AG10803 (cell line): ENCODE measurements at places on chromosomes 7 and 10.

DNA sequence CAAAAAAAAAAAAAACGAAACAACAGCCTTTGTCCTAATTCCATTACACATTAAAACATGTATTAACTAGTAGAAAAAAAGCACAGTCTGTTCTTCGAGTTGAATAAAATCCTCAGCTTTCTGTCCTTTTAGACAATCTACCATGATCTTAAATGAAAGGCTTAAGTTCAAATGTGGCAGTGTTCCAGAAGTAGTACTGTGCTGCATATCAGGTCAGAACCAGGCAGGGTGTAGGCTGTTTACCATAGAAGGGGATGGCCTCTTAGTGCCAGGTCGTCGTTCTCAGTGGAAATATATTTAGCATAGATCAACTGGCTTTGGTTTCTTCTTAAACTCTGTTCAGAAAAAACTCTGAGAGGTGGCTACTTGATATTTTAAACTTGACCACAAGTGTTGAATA lies 612.0 kb downstream of the CNTNAP2 start:
- DNase-seq = no peak

- no peak for DNase-seq
Observed at GRCh38 chr7:142231716-142232115, 26.1 kb downstream of the PRSS58 start.

GRCh38 chr10:25226775-25227682 lies 52.2 kb downstream of the GPR158 start:
- DNase-seq = peak; percentile 51

DNA sequence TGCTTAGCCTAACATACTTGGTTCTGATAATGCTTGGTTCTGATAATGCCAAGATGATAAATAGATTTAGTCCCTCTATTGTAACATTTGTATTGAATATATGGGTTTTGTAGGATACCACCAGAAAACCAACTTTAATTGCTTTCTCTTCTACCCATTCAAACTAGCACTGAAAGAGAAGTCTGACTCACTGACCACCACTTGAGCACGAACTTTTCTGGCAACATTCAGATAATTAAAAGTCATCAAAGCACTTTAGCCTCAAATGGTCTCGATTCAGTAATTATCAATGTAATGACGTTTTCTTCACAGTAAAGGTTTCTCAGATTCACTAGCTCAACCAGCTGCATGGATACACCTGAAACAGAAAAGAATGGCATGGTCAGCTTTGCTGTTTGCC lies 63.0 kb downstream of the HDAC9 start:
- DNase-seq = peak; percentile 12

DNA sequence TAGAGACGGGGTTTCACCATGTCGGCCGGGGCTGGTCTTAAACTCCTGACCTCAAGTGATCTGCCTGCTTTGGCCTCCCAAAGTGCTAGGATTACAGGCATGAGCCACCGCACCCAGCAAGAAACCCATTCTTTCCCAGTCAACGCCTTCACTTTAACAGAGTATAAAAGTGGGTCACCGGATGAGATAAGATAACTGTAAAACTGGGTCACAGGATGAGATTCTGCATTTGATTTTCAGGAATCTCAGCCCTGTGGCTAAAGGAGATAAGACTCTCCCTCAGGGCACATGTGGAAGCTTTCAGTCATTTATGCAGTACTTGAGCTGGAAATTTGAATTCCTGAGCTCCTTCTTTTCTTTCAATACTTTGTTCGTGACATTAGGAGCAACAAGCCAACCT lies 70.8 kb downstream of the LRRC17 start:
- DNase-seq = no peak

GRCh38 chr7:130993671-130994365 lies 259.8 kb upstream of the KLF14 start:
- DNase-seq = no peak

GRCh38 chr7:21999896-22000295 lies 54.2 kb upstream of the CDCA7L start:
- peak; percentile 21 for DNase-seq

GRCh38 chr10:117534321-117535297 lies 7.9 kb upstream of the EMX2 start:
- DNase-seq = no peak

DNA sequence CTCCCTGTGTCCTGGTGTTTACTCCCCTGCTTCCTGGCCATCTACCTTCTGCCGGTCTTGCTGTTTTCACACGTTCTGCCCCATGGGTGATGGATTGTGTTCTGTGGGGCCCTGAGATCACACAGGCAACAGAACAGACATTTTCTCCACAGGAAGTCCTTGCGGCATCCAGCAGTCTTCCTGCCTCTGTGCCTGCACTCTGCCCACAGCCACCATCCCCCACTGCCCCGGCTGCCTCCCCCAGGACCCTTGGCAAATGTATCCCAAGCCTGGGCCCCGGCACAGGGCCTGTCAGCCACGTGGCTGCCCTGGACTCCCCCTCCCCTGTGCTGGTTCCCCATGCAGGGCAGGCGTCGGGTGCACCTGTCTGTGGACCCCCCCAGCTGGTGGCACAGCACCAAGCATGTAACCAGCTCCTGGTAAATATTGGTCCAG lies 184.2 kb downstream of the WDR37 start:
- DNase-seq = no peak

DNA sequence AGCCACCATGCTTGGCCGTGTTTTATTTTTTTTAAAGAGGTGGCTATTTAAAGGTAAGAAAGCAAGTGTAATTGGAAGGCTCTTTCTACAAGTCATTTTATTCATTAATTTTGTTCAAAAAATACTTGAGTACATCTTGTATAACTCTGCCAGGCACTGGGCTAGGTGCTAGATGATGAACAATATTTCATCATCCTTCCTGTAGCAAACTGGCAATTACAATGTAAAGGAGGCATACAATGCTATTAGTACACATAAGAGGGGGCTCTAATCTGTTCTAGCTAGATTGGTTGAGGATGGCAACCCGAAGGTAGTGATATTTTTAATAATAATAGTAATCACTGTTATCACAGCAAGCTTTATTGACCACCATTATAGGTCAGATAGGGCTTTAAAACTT lies 215.5 kb upstream of the KLF14 start:
- no peak for DNase-seq

GRCh38 chr7:45924283-45924682 lies 3.2 kb upstream of the IGFBP3 start:
- peak; percentile 92 for DNase-seq

GRCh38 chr10:102065561-102066398 lies 631 bp downstream of the HPS6 start:
- DNase-seq = peak; percentile 25

GRCh38 chr10:57145548-57145947 lies 784.5 kb upstream of the ZWINT start:
- DNase-seq = no peak

- peak; percentile 8 for DNase-seq
Observed at GRCh38 chr7:29345590-29345989, 151.0 kb downstream of the CHN2 start.

GRCh38 chr7:21544715-21545114 lies 1.9 kb downstream of the DNAH11 start:
- no peak for DNase-seq

- no peak for DNase-seq
Observed at GRCh38 chr10:88181902-88182600, 318.6 kb downstream of the PTEN start.

- DNase-seq = peak; percentile 90
Observed at GRCh38 chr10:17673471-17674061, 29.6 kb downstream of the STAM start.

DNA sequence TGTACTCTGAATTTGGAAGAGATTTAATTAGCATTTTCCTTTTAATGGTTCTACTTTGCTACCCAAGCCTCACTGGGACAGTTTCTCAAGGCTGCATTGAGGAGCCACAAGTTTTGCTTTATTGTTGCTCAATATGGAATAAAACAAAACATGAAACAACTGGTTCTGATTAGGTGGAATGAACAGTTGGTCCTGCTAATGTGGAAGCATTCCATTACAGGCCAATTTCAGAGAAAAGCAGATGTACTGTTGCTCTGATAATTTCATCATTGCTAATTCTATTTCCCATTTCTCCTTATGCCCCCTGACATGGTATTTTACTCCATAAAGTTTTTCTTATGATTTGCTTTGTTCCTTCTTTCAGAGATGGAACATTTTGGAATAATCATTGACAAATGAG lies 66.0 kb upstream of the PAPSS2 start:
- DNase-seq = peak; percentile 87

- DNase-seq = peak; percentile 30
Observed at GRCh38 chr10:50417486-50417885, 166.2 kb upstream of the ASAH2 start.

- peak; percentile 77 for DNase-seq
Observed at GRCh38 chr7:34320926-34321661, 336.9 kb upstream of the NPSR1 start.

- DNase-seq = no peak
Observed at GRCh38 chr10:11683529-11684320, 58.5 kb upstream of the ECHDC3 start.

GRCh38 chr7:16055263-16055976 lies 365.9 kb downstream of the CRPPA start:
- no peak for DNase-seq

- no peak for DNase-seq
Observed at GRCh38 chr10:8628351-8628750, 573.9 kb downstream of the GATA3 start.

DNA sequence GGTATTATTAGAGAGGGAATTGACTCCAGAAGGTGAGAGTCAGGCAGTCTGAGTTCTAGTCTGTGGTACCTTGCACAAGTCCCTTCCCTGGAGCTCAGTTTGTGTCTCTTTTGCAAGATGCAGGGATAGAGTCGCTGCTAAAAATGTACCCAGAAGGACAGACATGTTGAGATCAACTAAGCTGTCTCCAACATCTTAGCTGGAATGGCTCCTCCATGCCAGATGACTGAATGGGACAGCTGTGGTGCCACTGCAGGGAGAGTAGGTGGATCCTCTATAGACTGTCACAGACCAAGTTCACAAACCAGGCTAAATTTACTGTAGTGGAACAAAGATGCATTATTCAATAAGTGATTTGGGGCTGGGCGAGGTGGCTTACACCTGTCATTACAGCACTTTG lies 120.1 kb downstream of the NEURL1 start:
- no peak for DNase-seq

DNA sequence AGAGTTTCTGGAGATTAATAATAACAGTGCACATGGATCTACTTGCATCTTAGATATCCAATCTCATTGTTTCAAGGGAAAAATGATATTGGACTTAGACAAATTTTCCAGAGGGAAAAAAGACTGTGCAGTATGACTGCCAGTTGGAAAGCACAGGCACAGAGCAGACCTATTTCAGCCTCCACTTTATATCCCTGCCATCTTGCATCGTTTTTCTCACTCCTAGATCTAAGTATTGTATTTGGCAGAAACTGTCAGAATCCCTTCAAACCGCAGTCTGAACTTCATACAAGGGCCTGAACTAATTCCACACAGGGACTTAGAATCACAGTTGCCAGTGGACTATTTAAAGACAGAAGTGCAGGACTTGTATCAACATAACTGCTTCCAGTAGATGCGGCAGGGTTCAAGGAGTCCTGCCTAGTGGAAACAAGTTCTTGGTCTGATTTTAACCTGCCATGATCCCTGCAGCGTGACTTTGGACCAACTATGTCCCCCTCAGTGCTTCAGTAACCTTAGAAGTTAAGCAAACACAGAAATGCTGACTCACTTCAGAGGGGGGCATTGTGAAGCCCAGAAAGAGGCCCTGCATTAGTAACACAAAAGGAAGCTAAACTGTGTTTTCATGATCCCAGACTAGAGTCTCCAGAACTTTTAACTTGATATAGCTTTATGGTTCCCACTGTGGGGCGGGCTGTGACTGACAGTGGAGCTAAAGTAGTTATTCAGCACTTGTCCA lies 95.7 kb upstream of the PALS2 start:
- DNase-seq = peak; percentile 70

GRCh38 chr7:37289781-37290180 lies 158.9 kb downstream of the ELMO1 start:
- DNase-seq = no peak

DNA sequence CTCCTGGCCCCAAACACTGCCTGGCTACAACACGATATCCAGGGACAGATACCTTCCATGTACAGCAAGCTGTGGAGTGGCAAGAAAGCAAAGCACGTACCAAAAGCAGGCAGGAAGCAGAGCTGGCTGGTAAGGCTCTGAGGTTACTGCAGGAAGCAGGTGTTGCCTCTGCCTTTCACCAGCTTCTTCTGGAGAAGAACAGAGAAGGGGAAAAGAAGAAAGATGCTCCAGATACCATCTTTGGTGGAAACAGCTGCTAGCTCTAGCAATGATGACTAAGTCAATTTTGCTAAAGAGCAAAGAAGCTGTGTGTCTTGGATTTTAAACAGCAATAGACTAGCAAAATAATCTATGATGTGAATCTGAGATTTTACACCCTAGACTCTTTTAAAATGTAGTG lies 34.9 kb upstream of the PRSS1 start:
- no peak for DNase-seq

DNA sequence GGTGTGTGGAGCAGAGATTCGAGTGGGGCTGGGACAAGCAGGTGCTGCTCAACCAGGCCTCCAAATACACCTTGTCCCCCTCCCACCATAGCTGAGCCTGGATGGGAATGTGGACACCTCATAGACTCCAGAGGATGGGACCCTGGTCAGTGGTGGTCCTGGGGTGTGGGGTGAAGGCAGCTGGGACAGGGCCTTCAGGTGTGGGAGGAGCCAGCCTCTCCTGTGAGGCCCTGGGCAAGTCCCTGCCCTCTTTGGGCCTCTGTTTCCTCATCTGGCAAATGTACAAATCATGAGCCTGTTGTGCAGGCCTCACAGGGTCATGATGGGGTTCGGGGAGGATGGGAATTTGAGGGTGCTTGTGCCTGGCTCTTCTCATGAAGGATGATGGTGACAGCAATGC lies 362.9 kb upstream of the NUPR2 start:
- no peak for DNase-seq

- DNase-seq = no peak
Observed at GRCh38 chr10:92122941-92123450, 167.9 kb downstream of the CPEB3 start.

GRCh38 chr7:77698042-77698625 lies 1.9 kb downstream of the RSBN1L start:
- DNase-seq = no peak

DNA sequence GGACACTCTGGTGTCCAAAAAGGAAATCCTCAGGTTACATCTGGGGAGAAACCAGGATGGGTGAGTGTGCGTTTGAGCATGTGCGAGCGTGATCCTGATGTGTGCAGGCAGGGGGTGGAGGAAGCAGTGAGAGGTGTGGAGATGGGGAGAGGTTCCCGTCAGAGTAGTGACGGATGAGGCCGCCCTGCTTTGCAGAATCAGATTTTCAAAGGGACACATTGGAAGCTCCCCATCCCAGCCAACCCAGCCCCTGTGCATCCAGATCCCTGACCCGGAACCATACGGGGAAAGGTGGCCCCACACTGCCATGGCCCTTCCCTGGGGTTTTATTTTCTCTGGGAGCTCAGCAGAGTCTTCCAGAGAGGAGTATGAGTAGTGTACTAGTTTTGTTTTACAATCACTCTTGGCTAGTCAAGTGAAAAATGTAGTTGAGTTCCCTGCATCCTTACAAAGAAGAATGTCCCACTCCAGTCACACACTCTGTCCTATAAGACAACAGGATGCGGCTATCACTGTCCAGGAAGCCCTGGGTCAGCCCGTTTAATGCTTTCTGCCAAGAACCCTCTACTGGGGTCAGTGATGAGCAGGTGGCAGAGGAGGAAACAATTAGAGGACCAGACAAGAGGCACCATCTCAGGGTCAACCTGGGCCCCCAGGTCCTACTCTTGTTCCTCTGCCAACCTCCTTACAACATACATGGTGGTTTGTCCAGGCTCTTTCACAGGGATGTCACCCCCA lies 46.8 kb upstream of the PDLIM1 start:
- no peak for DNase-seq

GRCh38 chr10:3480281-3480989 lies 304.6 kb downstream of the KLF6 start:
- no peak for DNase-seq

GRCh38 chr7:30817371-30817767 lies 46.2 kb downstream of the MINDY4 start:
- DNase-seq = no peak
